ENCODE measurements at places on chromosomes 7 and 10. TPM values are rescaled to one million over a fixed set of nuclear protein-coding genes. Genes with fewer than 3 reads are reported as not detected.

GRCh38 chr10:25101461-25102146, 73.2 kb upstream of the GPR158 start:
- DNase-seq: no peak

DNA sequence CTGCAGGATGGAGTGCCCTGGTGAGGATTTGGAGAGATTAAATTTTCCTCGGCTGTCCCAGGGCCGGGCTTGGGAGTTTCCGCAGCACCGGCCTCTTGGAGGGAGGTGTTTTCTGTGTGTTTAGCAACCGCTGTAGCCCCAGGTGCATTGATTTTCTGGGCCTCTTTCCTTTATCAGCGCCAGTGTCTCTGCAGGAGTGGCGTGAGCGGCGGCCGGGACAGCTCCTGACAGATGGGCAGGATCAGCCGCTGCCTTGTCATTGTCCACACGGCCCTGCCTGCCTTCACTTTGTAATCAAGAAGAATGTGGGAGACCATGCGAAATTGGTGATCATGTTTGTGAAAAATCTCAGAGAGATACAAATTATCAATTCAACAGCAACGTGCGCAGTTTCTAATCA, 32.4 kb downstream of the NKX6-2 start:
- no peak for DNase-seq

The GHRHR gene
- polyA plus RNA-seq: not detected

The TRIM4 gene
- 15.1 TPM for polyA plus RNA-seq

The GLRX3 gene
- 26.1 TPM for polyA plus RNA-seq

The EGR2 gene
- polyA plus RNA-seq: 10.9 TPM

DNA sequence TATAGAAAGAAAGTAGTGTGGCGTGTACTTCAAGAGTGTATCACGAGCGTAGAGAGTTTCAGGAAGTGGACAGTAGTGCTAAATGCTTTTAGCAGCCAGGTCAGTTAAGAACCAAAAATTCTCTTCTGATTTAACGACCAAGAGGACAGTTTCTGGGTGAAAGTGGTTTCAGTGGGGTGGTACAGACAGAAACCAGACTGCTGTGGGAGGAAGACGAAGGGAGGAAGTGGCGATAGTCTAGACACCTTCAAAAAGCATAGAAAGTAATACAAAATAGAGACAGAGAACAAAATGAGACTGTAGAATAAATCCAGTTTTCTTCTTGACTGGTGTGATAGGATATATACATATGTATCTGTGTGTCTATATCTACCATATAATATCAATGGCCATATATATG, 93.5 kb downstream of the MBL2 start:
- no peak for DNase-seq

DNA sequence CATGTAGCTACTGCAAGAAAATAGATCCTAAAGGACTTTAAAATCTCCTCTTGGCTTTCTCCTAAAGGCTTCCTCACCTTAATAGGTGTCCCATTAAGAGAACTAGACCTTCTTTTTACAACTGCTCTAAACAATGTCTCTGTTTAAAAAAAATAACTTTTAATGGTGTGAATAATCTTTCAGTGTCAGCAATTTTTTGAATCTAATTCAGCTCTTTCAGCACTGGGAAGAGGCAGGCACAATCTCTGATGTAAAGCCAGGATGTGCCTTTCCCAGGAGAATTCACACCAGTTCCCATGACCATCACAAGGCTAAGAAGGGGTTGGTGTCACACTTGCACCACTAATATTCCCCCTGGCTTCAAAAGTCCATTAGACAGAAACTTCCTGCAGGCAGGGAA, 254.6 kb downstream of the XPNPEP1 start:
- DNase-seq: no peak

The NEUROG3 gene
- not detected for polyA plus RNA-seq

DNA sequence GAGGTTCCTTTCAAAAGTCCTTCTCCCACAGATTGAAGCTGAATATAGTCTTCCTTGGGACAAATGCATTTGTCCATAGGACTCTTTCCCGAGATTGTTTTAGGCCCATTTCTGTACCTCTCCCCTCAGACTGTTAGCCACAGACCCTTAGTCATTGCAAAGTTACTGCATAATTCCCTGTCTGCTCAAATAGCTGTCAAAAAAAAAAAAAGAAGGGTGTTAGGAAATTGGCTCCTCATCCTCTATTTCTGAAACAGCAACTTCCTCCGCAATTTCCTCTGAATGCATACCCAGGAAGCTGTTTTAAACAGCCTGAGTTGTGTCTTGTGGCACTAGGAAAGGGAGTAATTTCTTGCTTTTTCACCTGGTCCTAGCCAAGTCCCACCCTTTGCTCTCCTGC, 5.4 kb downstream of the LRRC4 start:
- no peak for DNase-seq

The PTEN gene
- 25.4 TPM for polyA plus RNA-seq

DNA sequence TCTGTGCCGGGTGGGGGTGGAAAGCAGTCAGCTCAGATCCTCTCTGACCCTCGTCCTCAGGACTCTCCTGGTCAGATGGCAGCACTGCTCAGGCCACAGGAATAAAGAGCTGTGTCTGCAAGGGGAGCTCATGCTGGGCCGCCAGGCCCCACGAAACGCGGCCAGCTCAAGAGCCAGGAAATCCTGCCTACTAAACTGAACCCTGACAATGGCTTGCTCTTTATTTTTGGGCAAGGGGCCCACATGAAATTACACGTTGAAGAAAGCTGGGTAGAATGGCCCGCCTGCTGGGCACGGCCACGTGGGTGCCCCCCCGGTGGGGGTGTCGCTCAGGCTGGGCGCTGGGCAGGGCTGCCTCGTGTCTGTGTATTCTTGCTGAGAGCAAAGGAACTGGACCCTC, 103.0 kb downstream of the ITIH5 start:
- no peak for DNase-seq

GRCh38 chr10:110170142-110170971, 37.0 kb upstream of the MXI1 start:
- DNase-seq: no peak

The NFE2L3 gene
- polyA plus RNA-seq: 1.4 TPM

The UCMA gene
- polyA plus RNA-seq: not detected

- DNase-seq: no peak
These were observed 8.3 kb upstream of the PPP1R35 start for GRCh38 chr7:100444311-100445278.

DNA sequence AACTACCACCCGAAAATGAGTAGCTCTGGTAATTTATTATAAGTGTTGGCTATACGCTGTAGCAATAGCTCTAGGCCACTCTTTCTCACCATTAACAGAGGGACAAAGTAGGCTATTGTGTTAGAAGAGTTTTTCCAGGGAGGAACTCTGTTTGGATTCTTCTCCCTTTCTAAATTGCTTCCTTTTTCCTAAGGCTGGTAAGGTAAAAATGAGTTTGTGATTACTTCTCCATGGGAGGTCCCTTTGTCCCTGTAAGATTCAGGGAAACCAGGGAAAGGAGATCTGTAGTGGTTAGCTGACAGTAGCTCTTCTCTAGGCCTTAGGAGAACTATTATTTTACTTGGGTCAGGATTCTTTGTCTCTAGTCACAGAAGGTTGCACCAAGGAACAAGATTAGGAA, 23.2 kb upstream of the SEMA3E start:
- no peak for DNase-seq

- no peak for DNase-seq
These were observed 9.2 kb downstream of the ZCCHC24 start for GRCh38 chr10:79436066-79436849.

- DNase-seq: no peak
These were observed 633.4 kb upstream of the COBL start for GRCh38 chr7:51949726-51950644.

GRCh38 chr10:127694580-127695193, 42.3 kb upstream of the FOXI2 start:
- no peak for DNase-seq

GRCh38 chr10:123837756-123838155, 53.9 kb downstream of the CPXM2 start:
- no peak for DNase-seq

Data from B cell (primary cell).